Choroid plexus epithelial cell (primary cell): ENCODE measurements at places on chromosomes 4 and X.
A peak's percentile ranks its signal among the peaks of the same experiment; 100 is the strongest.

- DNase-seq = no peak
These were observed 88.9 kb downstream of the GPR143 start for GRCh38 chrX:9676738-9677097.

- DNase-seq = no peak
These were observed 146.2 kb upstream of the NDST4 start for GRCh38 chr4:115259642-115260041.

DNA sequence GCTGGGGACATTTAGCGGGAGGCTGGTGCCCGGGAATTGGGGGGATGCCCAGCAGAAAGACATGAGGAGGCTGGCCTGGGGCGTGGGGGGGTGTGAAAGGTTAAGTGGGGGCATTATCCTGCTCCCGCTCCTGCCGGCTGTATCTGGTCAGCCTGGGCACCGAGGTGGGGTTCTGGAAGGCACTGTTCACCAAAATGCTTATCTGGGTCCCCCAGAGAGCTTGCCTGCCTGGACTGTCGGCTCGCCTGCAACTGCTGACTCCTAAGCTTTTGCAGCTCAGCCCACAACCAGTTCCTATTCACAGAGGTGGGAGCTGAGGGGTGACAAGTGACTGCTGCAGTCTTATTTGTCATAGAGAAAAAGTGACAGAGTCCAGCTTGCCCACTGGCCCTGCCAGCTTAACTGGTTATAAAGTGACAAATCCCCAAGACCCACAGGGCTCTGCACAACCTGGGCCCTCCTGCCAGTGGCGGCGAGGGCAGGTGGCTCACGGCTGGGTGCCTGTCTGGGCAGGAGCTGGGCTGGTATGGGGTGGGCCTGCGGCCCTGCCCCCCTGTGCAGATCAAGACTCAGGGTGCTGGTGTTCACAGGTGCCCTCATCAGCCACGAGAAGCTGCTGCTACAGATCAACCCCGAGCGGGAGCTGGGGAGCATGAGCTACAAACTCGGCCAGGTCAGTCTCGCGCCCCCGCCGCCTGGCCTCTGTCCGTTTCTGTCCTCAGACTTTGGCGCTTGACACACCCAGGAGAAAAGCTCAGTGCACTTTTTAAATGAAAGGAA lies 23.7 kb upstream of the MSANTD1 start:
- DNase-seq = no peak

DNA sequence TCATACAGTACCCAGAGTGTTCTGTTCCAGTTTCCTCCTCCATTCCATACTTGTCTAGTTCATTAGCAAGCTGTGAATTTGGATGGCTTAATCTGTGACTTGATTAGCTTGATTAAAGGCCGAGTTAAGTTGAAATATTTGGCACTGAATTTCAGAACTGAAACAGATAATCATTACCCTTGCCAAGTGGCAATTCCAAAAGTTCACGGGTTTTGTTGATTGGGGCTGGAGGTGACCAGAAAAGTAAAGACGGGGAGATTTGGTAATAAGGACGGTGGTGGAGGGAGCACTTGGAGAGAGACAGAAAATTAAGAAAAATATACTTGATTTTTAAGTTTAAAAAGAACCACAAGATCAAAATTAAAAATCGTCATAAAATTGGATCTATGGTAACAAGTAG lies 21.9 kb upstream of the KLHL2 start:
- DNase-seq = no peak

DNA sequence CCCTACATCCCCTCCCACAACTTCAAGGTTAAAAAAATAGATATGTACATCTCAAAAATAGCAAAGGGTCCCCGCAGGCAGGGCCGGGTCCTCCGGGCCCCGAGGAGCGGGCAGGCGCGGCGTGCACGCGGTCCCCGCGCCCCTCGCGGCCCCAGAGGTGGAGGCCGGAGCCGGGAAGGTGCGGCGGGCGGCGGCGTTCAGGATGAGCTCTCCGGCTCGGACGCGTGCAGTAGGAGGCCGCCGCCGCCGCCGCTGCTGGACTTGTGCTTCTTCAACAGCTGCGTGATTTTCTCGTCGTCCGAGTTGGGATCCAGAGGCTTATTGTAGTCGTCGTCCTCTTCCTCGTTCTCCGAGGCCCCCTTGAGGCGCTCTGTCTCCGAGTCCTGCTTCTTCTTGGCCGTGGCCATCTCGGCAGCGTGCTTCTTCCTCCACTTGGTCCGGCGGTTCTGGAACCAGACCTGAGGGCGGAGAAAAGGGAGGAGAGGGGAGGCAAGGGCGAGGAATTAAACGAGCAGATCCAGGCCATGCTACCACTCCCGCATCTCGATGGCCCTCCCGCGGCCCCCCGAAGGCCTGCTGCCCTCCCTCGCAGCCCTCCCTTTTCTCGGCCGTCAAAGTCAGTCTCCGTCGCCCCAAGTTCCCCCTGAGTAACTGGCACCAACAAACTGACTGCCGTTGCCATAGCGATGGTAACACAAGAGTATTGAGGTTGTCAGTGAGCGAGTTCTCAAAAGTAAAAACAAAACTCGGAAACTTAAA lies 5.8 kb downstream of the NKX6-1 start:
- no peak for DNase-seq

GRCh38 chr4:14262221-14262620 lies 634.7 kb upstream of the BOD1L1 start:
- no peak for DNase-seq

GRCh38 chr4:120158841-120159463 lies 92.3 kb upstream of the MAD2L1 start:
- DNase-seq = no peak

DNA sequence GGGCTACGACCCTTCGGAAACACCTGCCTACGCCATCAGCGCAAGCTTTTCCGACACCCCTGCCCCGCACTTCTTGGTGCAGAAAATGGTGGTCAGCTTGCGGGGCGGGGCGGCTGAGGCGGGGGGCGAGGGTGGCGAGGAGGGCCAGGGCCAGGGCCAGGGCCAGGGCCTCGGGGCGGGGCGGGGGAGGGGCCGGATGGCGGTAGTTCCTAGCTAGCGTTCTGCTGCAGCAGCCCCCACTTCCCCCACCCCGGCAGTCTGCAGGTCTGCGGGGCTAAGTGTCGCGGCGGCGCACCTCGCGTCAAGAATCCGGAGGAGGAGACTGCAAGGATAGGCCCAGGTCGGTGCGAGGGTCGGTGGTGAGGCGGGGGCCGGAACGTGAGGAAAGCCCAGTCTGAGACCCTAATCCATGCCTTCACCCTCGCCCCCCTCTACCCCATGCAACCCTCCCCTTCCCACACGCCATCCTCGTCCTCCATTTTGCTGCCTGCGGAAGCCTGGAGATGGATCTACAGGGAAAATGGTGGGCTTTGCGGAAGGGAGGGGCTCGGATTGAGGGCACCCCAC lies 600 bp downstream of the BEX4 start:
- no peak for DNase-seq

- DNase-seq = no peak
These were observed 194.3 kb upstream of the PGRMC2 start for GRCh38 chr4:128481752-128482480.

- DNase-seq = peak; percentile 18
These were observed 625.5 kb downstream of the TLL1 start for GRCh38 chr4:166498546-166498945.

GRCh38 chrX:154541896-154542722 lies 4.5 kb downstream of the G6PD start:
- DNase-seq = peak; percentile 91

DNA sequence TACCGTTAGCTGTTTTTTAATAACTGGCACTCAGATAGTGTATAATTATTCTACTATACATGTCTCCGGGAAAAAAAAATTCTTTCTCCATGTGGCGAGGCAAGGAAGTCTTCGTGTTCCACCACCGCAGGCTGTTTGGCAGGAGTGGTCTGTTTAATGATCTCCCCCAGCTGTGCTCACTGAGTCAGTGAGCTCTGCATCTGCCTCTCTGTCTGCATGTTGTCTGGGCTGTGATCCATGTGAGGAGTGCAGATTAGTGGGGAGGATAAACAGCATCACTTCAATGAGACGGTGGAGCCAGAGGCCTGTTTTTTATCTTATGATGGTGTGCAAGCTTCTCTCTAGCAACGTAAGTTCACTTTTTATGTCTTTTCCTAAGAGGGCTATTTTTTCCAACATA lies 69.8 kb downstream of the RPS3A start:
- DNase-seq = peak; percentile 98

DNA sequence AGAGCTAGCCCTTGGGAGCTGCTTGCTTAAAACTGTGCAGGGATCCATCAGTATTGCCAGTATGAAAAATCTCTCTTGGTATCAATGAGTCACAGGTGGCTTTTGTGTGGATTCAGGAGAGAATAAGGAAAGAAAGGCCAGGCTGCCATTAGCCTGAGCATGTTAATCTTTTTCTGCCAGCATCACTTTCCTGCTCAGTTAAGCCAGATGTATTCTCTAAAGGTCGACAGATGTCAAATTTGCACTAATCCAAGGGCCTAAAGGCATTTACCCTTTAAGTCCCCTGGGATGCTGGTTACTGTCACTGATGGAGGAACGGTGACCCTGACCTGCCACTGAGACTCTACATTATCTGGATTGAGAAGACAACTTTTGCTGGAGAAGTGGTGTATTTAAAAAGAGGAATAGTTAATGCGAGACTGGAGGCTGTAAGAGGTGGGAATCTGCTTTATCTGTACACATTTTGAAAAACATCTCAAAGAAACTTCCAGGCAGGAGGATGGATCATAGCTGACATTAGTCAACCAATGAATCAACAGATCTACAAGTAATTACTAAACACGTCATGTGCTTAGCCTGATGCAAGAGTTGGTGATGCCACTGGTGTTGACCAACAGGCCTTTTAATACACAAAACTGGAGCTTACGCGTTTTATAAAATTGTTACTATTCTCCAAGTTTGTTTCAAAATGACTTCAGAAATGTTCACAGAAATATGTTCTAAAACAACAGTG lies 241.4 kb upstream of the ANXA3 start:
- DNase-seq = no peak

DNA sequence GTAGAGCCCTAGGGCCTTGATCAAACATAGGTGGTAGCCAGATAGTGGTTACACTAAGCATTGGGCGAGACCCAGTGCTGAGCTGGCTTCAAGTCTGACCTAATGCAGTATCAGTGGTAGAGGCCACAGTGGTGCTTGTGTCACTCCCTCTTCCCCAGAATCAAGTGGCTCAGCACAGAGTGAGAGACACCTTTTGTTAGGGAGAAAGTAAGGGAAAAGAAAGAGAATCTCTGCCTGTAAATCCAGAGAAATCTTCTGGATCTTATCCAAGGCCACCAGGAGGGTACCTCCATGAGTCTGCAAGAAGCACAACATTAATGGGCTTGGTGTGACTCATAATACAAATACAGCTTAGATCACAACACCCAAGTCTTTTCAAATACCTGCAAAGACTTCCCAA lies 117.7 kb upstream of the SLC6A14 start:
- peak; percentile 13 for DNase-seq

DNA sequence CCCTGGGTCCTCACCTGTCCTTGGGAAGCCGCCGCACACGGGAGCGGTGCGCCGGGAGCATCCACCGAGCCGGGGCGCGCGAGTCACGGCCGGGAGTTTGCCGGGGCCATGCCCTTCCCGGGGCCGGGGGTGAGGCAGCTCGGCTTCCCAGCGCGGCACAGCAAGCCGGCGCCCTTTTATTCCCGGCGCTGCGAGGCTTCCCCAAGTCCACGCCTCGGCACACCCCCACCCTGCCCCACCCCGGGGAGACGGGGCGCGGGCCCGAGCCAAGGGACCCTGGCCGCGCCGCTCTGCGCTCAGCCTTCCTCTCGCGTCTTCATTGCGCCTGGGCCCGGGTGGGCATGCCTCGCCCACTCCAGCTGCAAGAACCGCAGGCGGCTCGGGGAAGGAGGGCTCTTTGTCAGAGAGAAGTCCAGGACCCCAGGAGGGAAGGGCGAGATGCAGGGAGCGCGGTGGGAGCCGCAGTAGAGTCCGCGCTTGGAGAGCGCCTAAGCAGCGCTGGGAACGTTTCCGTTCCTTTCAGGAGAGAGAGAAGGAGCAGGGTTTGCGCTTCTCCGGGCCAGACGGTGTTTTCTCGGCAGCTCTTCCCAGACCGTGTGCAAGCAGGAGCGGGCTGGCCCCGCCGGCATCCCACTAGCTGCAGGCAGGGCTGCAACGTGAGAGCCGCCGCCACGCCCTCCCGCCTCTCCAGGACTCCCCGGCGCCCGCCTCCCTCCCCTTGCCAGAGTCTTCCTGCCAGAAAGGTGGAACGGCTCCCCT lies at the start of gene MXRA5:
Gene MXRA5, minus strand, starts transcription at position 152 of the 759 bp plus-strand sequence. CDS start 2,819 bp downstream, outside the sequence.
- peak; percentile 50 for DNase-seq

- DNase-seq = no peak
These were observed 526.0 kb downstream of the MID1IP1 start for GRCh38 chrX:39327255-39327654.
